Placental pericyte (primary cell): ENCODE measurements at places on chromosomes 11 and 22. TPM values are rescaled to one million over a fixed set of nuclear protein-coding genes. Genes with fewer than 3 reads are reported as not detected.

The ANO1 gene
- total RNA-seq: 1.3 TPM in 1 of 2 replicates, not detected in the other

The NRIP3 gene
- 6.1 and 43.1 TPM in 2 replicates for total RNA-seq

The SHISAL1 gene
- 0.57 and 1.1 TPM in 2 replicates for total RNA-seq

The LRRC4C gene
- total RNA-seq: under 0.01 TPM in 2 replicates

The ARHGAP8 gene
- total RNA-seq: under 0.01 and 0.22 TPM in 2 replicates

The TOP3B gene
- total RNA-seq: 21.7 and 36.1 TPM in 2 replicates

The YPEL4 gene
- 0.14 TPM in 1 of 2 replicates, not detected in the other for total RNA-seq

The PHF21B gene
- total RNA-seq: not detected in 2 replicates

The OLFML1 gene
- 0.44 and 0.72 TPM in 2 replicates for total RNA-seq

The HBD gene
- total RNA-seq: not detected in 2 replicates

The PARVG gene
- total RNA-seq: not detected in 2 replicates

The TMPRSS5 gene
- total RNA-seq: under 0.01 and 3.7 TPM in 2 replicates

The PRSS23 gene
- total RNA-seq: 10.1 and 180 TPM in 2 replicates

The DCHS1 gene
- 21.0 and 44.0 TPM in 2 replicates for total RNA-seq

The MS4A15 gene
- not detected in 2 replicates for total RNA-seq

The PLA2G3 gene
- 0.22 TPM in 1 of 2 replicates, not detected in the other for total RNA-seq

The OR56A1 gene
- under 0.01 TPM in 1 of 2 replicates, not detected in the other for total RNA-seq

The APOBEC3C gene
- total RNA-seq: 11.6 and 15.9 TPM in 2 replicates

The CCDC116 gene
- total RNA-seq: 0.14 and 0.22 TPM in 2 replicates

The CAVIN3 gene
- 357 and 444 TPM in 2 replicates for total RNA-seq

The PDGFD gene
- total RNA-seq: 1.7 and 5.3 TPM in 2 replicates

The GDPD4 gene
- 0.44 TPM in 1 of 2 replicates, not detected in the other for total RNA-seq

The OR10G7 gene
- not detected in 2 replicates for total RNA-seq

The CDCA5 gene
- total RNA-seq: 1.1 and 32.4 TPM in 2 replicates
